ENCODE measurements at places on chromosomes 5 and 9.

GRCh38 chr9:92970467-92970923 lies 23.2 kb downstream of the FGD3 start:
- no peak overlapping the region for H3K4me3 ChIP-seq
- H3K27ac ChIP-seq, result peak overlapping the region; percentile 71
- no peaks in the 10 kb centered on the region for H3K36me3 ChIP-seq
- H3K4me1 ChIP-seq, result peaks cover 16% of the 10 kb centered on the region
- peak; percentile 72 for DNase-seq
- no peaks in the 10 kb centered on the region for H3K27me3 ChIP-seq

DNA sequence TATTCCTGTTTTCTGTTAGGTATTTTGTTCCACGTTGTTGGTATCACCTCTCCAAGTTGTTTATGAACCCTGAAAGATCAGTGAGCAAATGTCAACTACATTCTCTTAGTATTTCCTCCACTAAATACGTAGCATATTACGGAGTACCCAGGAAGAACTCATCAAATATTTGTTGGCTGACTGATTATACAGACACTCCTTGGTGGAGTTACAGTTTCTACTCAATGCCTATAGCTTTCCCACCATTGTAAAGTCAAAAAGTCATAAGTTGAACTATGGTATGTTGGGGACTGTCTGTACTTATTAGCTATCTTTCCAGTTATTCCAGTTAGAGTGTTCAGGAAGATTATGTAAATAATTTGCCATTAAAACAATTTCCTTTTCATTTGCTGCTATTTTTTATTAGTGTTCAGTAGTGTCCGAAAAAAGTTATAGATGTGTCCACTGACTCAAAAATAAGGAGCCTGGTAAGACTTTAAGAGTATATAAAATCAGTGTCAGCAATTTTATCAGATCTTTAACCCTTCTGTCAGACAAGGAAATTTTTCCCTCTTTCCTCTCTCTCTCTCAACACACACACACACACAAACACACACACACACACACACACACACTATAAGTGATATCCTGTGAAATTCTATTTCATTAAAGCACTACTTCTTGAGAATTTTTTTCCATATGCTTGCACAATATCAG lies 6.8 kb upstream of the APBA1 start:
- no peaks in the 10 kb centered on the region for H3K27me3 ChIP-seq
- no peak for DNase-seq
- no peaks in the 10 kb centered on the region for H3K36me3 ChIP-seq

- no peak overlapping the region for H3K27ac ChIP-seq
- H3K4me1 ChIP-seq, result no peaks in the 10 kb centered on the region
- no peak overlapping the region for H3K4me3 ChIP-seq
- DNase-seq, result no peak
- H3K27me3 ChIP-seq, result peaks cover 17% of the 10 kb centered on the region
Measured at GRCh38 chr5:40685976-40686486, 6.3 kb downstream of the PTGER4 start.

- no peaks in the 10 kb centered on the region for H3K4me1 ChIP-seq
- no peak overlapping the region for H3K4me3 ChIP-seq
- no peak for DNase-seq
- no peaks in the 10 kb centered on the region for H3K27me3 ChIP-seq
Measured at GRCh38 chr5:149693021-149693420, 37.1 kb upstream of the PPARGC1B start.

- H3K27me3 ChIP-seq, result no peaks in the 10 kb centered on the region
- H3K4me3 ChIP-seq, result no peak overlapping the region
- no peak overlapping the region for H3K27ac ChIP-seq
- no peaks in the 10 kb centered on the region for H3K4me1 ChIP-seq
- DNase-seq, result no peak
Measured at GRCh38 chr9:89863141-89863540, 258.3 kb downstream of the GADD45G start.

DNA sequence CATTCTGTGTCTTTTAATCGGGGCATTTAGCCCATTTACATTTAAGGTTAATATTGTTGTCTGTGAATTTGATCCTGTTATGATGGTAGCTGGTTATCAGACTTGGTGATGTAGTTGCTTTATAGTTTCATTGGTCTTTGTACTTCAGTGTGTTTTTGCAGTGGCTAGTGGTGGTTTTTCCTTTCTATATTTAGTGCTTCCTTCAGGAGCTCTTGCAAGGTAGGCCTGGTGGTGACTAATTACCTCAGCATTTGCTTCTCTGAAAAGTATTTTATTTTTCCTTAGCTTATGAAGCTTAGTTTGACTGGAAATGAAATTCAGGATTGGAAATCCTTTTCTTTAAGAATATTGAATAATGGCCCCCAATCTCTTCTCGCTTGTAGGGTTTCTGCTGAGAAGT lies 156.9 kb downstream of the CNTLN start:
- no peak overlapping the region for H3K4me3 ChIP-seq
- no peaks in the 10 kb centered on the region for H3K27me3 ChIP-seq
- no peak for DNase-seq
- H3K4me1 ChIP-seq, result no peaks in the 10 kb centered on the region
